ENCODE measurements at places on chromosomes 7 and 10. TPM values are rescaled to one million over a fixed set of nuclear protein-coding genes. Genes with fewer than 3 reads are reported as not detected.

EGFR gene
- total RNA-seq, result 45.5 TPM

OPN1SW gene
- not detected for total RNA-seq

DYDC2 gene
- total RNA-seq, result 0.70 TPM

COL26A1 gene
- total RNA-seq, result not detected

MRPL43 gene
- 85.5 TPM for total RNA-seq

CELF2 gene
- 48.7 TPM for total RNA-seq

PNLIPRP1 gene
- not detected for total RNA-seq

ABLIM1 gene
- 91.6 TPM for total RNA-seq

TNS3 gene
- 79.5 TPM for total RNA-seq

All from Peyer's patch (tissue), 4 donors.